T-helper 2 cell treated with Interferon-gamma antibody and Interleukin-4, amounts not matched to agents 5 μg/mL and 100 μg/mL, for 36 hours (primary cell): ENCODE measurements at places on chromosomes 4 and X.

GRCh38 chr4:182975806-182976205, 58.6 kb upstream of the DCTD start:
- DNase-seq: peak; percentile 61

- no peak for DNase-seq
Measured at GRCh38 chr4:158182736-158183135, 9.9 kb upstream of the GASK1B start.

DNA sequence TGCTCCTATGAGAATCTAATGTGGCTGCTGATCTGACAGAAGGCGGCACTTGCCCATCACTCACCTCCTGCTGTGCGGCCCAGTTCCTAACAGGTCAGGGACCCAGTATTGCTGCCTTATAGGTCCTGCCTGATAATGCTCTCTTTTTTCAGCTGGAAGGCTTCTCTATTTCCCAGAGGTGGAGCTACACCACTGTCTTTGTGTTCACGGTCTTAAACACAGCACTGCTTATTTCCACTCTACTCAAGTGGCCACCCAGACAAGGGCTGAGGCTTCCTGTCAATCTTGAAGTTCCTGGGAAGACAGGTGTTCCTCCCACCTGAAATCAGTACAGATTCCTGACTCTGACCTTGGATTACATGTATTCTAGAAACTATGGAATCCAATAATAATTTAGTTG, 270.6 kb downstream of the NR3C2 start:
- DNase-seq: no peak

- DNase-seq: no peak
Measured at GRCh38 chrX:16711219-16711811, 1.2 kb downstream of the CTPS2 start.

- no peak for DNase-seq
Measured at GRCh38 chr4:147581606-147582350, 35.4 kb upstream of the TMEM184C start.

- DNase-seq: no peak
Measured at GRCh38 chrX:38558686-38559085, 2.7 kb upstream of the TSPAN7 start.

DNA sequence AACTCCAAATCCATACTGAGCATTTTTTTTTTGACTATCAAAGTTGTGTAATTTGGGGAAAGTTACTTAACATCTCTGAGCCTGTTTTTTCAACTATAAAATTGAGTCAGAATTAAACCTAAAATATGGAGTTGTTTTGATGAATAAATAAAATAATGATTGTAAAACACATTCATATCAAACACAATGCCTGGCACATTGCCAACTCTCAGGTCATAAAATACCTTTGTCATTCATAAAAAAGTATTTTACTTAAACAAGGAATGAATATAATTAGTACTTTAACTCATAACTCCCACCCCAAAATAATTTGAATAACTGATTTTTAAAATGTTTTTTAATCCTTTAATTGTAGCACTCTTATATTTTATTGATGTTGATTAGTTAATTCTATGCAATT, 3.8 kb upstream of the GPR174 start:
- no peak for DNase-seq

DNA sequence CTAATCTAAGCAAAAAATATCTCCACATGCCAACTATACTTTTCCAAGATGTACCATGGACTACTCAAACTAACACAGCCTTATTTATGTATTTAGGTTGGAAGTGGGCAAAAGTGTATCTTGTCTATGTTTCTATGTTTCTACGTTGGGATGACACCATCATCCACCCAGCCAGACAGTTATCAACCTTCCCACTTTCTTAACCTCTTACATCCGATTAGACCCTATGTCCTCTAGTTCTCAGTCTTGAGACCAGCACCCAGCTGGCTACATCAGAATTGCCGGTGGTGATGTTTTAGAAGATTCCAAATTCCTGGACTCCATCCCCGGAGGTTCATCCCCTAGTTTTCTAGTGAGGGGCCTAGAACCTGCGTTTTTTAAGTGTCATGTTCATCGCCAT, 1.0 kb upstream of the AASDH start:
- no peak for DNase-seq

DNA sequence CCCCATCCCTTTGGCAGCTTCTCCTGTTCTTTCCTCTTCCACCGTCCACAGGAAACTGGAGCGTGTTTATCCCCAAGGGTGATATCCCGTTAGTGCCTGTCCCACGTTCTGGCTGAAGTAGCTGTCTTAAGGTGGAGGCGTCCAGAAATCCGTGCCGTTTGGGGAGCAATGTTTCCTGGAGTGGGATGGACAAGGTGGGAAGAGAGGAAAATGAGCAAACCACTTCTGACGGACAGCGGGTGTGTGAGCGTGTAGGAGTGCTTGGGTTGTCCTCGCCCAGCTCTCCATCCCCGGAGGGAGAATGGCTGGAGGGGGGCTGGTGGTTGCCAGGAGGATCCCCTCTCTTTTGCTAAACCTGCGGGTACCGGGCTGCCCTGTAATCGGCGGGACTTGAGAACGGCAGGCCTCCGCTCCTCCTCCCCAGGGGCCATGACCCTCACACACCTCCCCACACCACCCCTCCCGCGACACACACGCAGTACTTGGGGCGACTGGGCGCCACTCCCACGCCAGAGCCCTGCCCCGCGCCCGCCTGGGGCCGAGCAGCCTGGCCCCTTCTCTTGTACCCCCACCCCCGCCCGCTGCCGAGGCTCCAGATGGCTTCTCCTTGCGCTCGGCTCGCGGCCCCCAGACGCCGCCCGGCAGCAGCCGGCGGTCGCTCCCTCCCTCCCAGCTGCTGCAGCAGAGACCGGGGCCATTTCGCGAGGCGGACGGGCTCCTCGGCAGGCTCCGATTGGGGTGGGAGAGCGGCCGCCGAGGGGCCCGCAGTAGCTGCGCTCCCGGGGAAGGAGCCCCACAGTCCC, 13.9 kb upstream of the PRDM8 start:
- no peak for DNase-seq

- DNase-seq: no peak
Measured at GRCh38 chrX:70405003-70405402, 18.1 kb upstream of the GDPD2 start.

DNA sequence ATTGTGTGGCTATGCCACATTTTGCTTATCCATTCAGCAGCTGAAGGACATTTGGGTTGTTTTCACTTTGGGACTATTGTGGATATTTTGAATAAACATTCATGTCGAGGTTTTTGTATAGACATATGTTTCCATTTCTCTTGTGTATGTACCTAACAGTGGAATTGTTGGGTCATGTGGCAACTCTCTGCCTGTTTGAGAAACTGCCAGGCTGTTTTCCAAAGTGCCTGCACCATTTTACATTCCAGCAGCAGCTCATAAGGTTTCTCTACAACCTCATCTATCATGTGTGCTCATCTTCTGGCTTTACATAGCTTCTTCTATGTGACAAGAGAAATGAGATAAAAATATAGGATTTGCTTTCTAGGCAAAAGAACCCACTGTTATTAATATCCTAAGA, 29.5 kb upstream of the TSPAN5 start:
- no peak for DNase-seq

DNA sequence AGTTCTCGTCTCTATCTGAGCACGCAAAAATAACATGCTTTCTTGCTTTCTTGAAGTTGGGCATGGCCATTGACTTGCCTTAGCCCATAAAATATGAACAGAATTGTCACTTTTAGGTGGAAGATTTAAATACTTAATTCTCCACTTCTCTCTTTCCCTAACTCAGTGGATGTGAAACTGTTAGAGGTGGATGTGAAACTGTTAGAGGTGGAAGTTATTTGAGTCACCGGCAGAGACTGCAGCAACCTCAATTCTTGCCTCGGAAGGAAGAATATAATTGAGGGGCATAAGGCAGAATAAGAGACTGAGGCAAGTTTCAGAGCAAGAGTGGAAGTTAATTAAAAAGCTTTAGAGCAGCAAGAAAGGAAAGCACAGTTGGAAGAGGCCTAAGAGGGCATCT, 2.8 kb upstream of the PARM1 start:
- DNase-seq: no peak

DNA sequence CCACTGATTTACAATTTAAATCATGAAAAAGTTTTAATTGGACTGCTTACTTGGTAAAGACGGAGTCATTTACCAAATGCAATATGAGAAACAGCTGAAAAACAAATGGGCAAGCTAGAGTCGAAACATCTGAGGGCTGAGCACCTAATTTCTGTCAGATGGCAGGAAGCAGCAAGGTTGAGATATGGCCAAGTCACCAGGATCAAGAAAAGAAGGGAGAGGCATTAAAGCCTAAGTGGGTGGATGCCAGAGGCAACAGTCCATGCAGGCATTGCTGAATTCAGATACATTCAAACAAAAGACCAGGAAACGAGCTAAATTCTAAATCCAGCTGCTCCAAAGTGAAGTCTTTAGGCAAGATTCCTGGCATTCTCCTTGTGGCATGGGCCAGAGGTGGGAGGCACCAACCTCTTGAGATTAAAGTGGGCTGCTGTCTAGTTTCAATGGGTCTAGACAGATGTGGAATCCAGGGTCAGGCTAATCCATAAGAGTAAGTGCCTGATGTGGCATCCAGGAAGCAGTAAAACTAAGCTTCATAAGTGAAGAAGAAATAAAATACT, 8.0 kb upstream of the ARSJ start:
- no peak for DNase-seq

GRCh38 chr4:69617083-69617694, 22.3 kb downstream of the UGT2A2 start:
- DNase-seq: no peak

DNA sequence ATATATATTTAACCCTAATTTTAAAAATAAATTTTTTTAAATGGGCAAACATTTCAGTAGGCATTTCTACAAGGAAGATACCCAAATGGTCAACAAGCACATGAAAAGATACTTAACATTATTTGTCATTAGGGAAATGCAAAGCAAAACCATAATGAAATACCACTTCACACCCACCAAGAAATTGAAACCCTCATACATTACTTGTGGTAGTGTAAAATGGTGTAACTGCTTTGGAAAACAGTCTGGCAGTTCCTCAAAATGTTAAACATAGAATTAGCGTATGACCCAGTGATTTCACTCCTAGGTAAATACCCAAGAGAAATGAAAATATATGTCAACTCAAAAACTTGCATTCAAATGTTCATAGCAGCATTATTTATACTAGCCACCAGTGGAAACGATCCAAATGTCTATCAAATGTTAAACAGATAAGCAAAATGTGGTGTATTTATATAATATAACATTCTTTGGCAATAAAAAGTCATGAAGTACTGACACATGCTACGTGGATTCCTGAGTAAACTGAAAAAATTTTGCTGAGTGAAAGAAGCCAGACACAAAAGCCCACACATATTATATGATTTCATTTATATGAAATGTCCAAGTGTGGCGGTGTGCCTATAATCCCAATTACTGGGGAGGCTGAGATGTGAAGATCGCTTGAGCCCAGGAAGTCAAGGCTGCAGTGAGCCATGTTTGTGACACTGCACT, 16.6 kb downstream of the TRIM2 start:
- DNase-seq: no peak

- DNase-seq: no peak
Measured at GRCh38 chrX:140337263-140337662, 167.6 kb downstream of the SOX3 start.

- no peak for DNase-seq
Measured at GRCh38 chr4:18042754-18043153, 21.2 kb upstream of the LCORL start.

- DNase-seq: no peak
Measured at GRCh38 chr4:24798036-24798610, 2.8 kb downstream of the SOD3 start.

DNA sequence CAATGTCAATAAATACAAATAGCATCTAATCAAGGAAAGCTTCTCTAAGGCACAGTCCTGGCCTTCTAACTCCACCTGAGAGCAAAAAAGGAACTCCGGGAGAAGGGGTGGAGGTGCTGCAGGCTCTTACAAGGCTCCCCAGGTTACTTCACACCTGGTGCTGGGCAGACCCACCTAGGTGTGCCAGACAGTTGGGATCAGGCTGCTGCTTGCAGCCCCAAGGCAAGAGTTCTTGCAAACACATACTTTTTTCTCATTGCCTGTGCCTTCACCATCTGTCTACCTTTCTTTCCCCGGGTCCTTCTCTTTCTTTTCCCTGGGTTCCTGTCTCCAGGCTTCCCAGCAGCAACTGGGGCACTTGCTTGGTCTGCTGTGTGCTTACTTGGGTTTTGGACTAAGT, 81.4 kb upstream of the STIM2 start:
- DNase-seq: no peak

DNA sequence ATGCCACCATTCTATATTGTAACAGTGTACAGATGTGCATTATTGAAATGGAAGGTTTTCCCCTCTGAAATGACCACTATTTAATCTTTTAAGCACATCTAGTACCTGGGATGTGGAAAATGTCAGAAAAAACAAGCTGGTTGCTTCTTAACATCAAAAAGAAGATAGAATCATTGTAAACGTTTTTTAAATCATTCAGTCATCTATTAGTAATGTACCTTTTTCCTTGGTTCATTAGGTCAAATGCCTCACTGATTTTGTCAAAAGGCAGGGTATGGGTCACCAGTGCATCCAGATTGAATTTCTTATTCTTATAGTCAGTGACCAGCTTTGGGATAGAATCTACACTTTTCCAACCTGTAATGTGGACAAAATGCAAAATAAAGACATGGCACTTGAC, 17.7 kb downstream of the ADH4 start:
- no peak for DNase-seq

DNA sequence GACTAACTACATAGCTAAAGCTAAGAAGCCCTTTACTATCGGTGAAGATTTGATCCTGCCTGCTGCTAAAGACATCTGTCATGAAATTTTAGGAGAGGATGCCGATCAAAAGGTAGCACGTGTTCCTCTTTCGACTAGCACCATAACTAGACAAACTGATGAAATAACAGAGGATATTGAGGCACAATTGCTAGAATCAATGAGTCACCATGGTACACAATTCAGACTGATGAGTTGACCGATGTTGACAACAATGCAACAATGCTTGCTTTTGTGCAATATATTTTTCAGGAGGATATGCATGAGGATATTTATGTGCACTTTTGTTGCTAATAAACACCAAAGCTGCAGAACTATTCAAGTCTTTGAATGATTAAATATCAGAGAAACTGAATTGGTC, 24.3 kb downstream of the TBCK start:
- no peak for DNase-seq

- no peak for DNase-seq
Measured at GRCh38 chr4:67531379-67531962, 13.8 kb downstream of the CENPC start.

GRCh38 chr4:125022855-125023501, 291.8 kb upstream of the FAT4 start:
- DNase-seq: no peak

- no peak for DNase-seq
Measured at GRCh38 chr4:40729555-40729954, 20.2 kb upstream of the NSUN7 start.

GRCh38 chr4:111776561-111776960, 368.7 kb upstream of the FAM241A start:
- DNase-seq: no peak

- DNase-seq: no peak
Measured at GRCh38 chr4:7105276-7105675, 37.4 kb upstream of the GRPEL1 start.

- no peak for DNase-seq
Measured at GRCh38 chr4:26813698-26814097, 46.9 kb upstream of the STIM2 start.

GRCh38 chrX:31988975-31989374, 917.1 kb upstream of the FTHL17 start:
- no peak for DNase-seq
